Activated naive CD8-positive, alpha-beta T cell treated with anti-CD3 and anti-CD28 coated beads for 36 hours (primary cell): ENCODE measurements at places on chromosomes 1 and 21. TPM values are rescaled to one million over a fixed set of nuclear protein-coding genes. Genes with fewer than 3 reads are reported as not detected.

- DNase-seq, result no peak
Measured at GRCh38 chr1:26171084-26172072, at the start of gene ZNF593OS. Gene ZNF593OS (minus strand): TSS chr1:26171832. CDS start chr1:26171661, 171 bp downstream.

GRCh38 chr1:117146575-117147340, 25.2 kb upstream of the TRIM45 start:
- no peak for DNase-seq

DNA sequence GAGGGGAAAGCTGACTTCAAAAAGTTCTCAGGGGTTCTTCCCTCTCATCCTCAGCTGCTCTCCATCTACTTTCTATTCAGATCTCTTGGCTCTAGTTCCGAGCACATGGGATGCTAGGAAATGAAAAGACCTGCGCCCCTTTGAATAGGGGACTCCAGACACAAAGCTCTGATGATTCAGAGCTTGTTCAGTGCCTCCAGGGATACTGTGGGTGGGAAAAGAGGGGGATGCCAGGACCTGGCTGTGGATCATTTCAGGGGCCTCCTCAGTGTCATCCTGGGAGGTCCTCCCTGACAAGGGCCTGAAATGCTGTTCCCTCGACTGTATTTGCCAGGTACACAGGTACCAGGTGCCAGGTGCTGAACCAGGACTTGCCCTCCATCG, 943 bp upstream of the KIAA0040 start:
- no peak for DNase-seq

DNA sequence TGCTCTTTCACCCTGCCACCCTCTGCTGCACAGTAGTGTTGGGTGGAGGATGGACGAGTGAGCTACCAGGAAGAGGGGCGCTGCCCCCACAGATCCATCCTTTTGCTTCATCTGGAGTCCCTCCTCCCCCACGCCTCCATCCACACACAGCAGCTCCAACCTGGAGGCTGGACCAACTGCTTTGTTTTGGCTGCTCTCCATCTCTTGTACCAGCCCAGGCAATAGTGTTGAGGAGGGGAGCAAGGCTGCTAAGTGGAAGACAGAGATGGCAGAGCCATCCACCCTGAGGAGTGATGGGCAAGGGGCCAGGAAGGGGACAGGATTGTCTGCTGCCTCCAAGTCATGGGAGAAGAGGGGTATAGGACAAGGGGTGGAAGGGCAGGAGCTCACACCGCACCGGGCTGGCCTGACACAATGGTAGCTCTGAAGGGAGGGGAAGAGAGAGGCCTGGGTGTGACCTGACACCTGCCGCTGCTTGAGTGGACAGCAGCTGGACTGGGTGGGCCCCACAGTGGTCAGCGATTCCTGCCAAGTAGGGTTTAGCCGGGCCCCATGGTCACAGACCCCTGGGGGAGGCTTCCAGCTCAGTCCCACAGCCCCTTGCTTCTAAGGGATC, 8.5 kb downstream of the CHRNB2 start:
- no peak for DNase-seq

- no peak for DNase-seq
Measured at GRCh38 chr21:14480411-14481031, 65.6 kb downstream of the SAMSN1 start.

GRCh38 chr1:185483664-185484450, 166.8 kb upstream of the IVNS1ABP start:
- DNase-seq, result no peak

DNA sequence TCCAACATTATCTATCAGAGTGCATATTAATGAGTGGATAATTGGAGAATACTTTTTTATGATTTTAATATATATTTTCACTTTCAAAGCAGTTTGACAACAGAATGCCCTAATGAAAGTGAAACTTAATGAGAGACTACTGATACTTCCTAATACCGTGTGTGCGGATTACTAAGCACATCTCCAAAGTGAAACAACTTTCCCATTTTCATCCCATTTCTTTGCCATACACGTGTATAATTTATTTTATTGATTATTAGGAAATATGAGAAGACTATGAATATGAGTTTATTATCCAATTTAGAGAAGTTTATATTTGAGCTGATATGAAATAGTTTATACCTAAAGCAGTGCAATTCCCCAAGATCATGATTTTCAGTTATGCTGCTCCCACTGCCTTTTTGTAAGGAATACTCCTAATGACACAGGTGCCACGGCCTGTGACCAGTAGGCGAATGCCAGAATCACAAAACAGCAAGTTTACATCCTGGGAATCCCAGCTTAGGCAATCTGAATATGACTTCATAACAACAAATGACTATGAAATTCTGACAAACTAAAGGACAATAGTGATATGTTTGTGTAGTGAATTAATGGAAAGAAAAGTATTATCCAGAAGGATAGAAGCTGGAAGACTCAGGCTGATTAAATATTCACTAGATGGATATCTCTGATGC, 202.9 kb downstream of the NCAM2 start:
- DNase-seq, result no peak

DNA sequence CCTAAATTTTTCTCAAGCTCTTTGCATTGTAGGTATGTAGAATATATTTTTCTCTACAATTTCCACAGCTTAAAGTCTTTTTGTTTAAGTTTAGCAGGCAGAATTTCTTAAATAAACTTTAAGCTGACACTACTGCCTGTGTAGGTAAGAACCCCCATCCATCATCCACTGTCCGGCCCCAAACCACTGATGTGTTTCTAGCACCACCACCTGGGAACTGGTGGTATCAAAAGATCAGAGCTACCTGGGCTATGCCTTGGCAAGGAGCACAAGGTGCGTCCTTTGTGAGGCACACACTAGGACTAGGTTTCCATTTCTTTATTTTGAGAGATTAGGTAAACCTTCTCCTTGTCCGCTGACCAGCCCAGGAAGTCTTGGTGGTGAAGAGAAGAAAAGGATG, 10.5 kb upstream of the LELP1 start:
- DNase-seq, result no peak

Gene ATP1A4
- not detected for total RNA-seq

Gene ERG
- total RNA-seq, result not detected

Gene NIBAN1
- 7.9 TPM for total RNA-seq

Gene EPS8L3
- total RNA-seq, result not detected

Gene PTGS2
- total RNA-seq, result 0.18 TPM

Gene AVPR1B
- not detected for total RNA-seq

Gene PLA2G4A
- total RNA-seq, result 0.37 TPM

Gene KCNA2
- 0.08 TPM for total RNA-seq

Gene TGFBR3
- total RNA-seq, result 4.7 TPM
